ENCODE measurements at places on chromosomes 13 and 19.

- peak; percentile 2 for DNase-seq
Observed at GRCh38 chr13:20609145-20609544, 42.2 kb downstream of the IFT88 start.

DNA sequence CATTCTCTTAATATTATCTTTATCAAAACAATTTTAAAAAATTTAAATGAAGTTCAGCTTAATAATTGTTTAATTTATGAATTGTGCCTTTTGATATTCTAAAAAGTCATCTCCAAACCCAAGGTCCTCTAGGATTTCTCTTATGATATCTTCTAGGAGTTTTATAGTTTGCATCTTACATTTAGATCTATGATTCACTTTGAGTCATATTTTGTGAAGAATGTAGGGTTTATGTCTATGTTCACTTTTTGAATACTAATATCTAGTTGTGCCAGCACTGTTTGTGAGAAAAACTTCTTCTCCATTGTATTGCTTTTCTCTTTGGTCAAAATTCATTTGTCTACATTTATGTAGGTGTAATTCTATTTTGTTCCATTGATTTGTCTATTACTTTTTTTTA lies 1068.4 kb upstream of the SPRY2 start:
- no peak for DNase-seq

DNA sequence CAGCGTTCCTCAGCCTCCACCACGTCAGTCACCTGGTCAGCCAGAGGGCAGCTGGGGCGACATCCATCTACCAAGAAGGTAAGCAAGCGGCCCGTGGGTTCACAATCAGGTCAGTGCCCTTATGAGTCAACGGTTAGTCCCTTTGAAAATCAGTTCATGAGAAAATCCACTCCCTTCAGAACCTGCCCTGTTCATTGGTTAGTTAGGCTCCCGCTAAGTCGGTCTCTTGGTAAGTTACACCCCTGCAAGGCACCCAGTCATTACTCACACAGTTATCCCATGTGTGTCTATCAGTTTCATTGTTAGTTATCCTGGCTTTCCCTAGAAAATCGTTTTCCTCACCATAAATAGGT lies 564 bp downstream of the SIGLECL1 start:
- no peak for DNase-seq

DNA sequence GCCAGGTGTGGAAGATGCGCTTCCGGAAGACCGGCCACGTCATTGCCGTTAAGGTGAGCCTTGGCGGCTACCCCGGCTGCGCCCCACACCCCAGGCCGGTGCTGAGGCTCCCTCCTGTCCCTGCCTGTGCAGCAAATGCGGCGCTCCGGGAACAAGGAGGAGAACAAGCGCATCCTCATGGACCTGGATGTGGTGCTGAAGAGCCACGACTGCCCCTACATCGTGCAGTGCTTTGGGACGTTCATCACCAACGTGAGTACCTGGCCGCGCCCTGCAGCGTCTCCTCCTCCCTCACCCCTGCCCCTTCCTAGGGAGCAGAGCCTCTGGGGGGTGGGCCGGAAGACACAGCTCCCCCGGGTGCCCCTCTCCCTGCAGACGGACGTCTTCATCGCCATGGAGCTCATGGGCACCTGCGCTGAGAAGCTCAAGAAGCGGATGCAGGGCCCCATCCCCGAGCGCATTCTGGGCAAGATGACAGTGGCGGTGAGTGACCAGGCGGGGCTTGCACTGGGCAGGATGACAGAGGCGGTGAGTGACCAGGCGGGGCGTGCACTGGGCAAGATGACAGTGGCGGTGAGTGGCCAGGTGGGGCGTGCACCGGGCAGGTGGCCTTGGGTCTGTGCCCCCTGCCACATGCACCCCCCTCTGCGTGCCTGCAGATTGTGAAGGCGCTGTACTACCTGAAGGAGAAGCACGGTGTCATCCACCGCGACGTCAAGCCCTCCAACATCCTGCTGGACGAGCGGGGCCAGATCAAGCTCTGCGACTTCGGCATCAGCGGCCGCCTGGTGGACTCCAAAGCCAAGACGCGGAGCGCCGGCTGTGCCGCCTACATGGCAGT lies 4.1 kb upstream of the TGFBR3L start:
- no peak for DNase-seq

DNA sequence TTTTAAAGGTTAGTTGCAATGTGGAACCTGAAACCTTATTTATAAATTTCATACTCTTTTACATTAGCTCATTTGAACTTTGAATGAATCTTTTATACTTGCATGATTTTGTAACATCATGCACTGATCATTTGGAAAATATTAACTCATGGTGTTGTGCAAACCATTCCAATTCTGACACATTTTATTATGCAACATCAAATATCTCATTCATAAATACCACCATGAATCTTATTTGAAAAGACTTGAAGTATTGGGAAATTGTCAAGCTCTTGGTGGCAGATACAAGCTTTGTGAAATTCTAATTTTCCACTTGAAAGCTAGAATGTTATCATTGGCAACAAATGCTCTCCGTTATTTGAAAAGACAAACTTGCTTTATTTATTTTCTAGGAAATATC lies 379.9 kb upstream of the PCDH20 start:
- DNase-seq = no peak

DNA sequence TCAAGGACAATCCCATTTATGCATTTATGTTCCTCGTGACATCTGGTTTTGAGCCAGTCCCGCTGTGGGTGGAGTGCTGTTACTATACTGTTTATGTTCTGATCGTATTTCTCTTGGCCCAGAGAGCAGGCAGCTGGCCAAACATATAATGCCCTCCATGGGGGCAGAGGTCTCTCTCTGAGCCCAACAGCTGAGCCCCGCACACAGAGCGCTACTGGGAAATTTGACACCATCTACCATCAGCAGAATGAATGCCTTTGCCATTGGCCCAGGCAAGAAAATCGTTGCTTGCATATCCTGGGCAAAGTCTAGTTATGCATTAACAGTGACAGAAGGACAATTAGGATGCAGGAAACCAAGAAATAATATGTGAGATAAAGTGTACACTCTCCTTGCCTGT lies 126.8 kb upstream of the CACNA1A start:
- DNase-seq = peak; percentile 9

DNA sequence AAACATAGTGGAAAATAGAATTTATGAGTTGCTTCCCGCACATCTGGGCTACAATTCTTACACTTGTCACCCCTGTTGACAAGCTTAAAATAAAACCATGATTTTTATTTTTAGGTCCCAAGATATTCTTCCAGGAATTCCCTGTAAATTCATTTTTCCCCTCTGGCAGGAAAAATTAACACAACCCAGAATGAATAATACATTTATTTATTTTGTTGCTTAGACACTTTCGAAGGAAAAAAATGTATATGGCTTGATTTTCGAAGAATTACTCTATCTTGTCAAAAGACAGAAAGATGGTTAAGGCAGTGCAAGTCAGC lies 74.4 kb downstream of the LHFPL6 start:
- DNase-seq = no peak

DNA sequence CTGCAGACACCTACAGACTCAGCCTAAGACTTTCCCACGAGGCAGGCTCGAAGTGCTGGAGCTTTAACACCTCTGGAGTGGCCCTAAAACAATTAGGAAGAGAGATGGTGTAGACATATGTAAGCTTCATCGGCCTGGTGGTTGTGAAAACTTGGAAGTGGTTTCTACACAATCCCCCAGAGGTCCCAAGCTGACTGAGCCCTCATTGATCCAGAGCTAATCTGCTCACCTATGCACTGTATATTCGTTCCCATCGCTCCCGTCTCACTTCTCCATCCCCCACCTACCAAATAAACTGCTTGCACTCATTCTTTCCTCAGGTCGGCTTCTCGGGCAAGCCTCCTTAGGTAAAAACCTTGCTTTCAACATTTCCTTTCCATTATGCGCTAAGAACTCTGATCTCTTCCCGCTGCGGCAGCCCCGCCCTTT lies 767 bp upstream of the ZNF793 start:
- DNase-seq = no peak

- no peak for DNase-seq
Observed at GRCh38 chr19:17061691-17062090, 13.6 kb downstream of the HAUS8 start.

DNA sequence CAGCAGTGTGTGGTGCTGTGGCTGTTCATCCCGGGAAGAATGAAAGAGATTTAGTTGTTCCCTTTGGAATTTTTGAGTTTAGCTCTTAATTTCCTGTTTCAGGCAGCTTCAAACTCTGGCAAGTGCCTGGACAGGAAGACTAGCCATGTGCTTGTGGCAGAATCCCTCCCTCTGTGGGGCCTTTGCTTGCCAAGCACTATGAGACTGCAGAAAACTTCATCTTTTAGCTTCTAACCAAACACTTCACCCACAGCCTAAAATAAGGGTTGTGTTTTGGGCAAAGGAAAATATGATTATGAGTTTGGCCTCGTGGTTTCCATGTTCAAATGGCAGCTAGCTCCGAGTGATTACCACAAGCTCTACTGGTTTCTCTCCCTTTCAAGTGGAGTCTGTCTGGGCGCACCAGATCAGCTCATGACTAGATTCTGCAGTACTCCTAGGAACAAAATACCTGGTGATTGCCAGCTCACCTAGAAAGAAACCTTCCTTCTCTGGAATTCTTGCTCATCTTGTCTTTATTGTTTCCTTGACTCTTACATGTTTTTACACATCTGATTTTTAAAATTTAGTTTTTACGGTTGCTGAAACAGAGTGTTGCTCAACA lies 707.5 kb downstream of the SLITRK6 start:
- no peak for DNase-seq

GRCh38 chr13:68439817-68440216 lies 1209.7 kb upstream of the PCDH9 start:
- DNase-seq = no peak

DNA sequence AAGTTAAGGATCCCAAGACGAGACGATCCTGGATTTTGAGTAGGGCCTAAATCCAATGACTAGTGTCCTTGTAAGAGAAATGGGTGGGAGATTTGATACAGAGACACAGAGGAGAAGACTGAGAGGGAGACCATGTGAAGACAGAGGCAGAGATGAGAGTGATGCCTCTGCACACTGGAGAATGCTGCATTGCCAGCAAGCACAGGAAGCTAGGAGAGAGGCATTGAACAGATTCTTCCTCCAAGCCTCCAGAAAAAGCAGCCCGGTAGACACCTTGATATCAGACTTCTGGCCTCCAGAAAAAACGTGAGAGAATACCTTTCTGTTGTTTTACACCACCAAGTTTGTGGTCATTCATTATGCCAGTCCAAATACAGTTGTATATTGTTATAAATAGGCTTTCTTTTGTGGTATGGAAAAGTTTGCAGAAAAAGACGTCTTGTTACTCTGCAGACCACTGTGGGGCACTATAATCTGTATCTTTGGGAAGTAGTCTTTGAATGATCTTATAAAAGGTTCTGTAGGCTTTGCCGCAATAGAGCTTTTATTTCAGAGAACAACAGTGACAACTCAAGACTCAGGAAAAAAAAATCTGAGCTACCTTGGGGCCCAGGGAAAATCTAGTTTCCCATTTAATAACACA lies 17.9 kb upstream of the RFC3 start:
- peak; percentile 10 for DNase-seq

DNA sequence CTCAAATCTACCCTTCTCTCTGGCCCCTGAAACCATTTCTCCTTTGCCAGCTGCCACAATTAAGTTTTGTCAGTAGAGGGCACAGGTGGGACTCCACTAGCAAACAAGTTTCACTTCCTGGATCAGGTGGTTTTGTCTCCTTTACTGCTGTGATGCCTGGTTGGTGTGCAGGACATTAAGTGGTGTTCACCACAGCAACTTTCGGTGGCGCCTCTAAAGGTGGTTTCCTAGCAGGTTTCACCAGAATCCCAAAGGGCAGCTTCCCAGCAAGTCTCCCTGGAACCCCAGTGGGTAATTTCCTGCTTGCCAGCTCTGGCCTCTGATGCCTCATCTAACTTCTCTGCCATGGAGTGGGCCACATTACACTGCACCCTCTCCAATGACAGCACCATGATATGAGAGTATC lies 16.6 kb downstream of the MED4 start:
- no peak for DNase-seq

GRCh38 chr13:40772765-40773473 lies 1.9 kb upstream of the MRPS31 start:
- DNase-seq = no peak

DNA sequence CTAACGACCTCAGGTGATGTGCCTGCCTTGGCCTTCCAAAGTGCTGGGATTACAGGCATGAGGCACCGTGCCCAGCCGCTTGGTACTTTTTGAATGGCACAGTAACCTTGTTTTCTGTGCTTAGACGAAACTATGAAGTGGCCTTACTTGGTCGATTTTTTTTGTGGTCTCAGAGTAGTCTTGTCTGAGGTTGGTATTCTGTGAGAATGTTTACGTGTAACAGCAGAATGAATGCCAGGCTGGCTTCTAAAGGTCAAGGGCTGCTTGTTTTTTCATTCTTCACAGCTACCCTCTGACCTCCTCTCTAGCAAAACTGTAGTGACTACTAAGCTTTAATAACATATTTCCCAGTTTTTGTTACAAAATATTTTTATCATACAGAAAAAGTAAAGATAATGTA lies 313.3 kb downstream of the GPC6 start:
- DNase-seq = no peak

DNA sequence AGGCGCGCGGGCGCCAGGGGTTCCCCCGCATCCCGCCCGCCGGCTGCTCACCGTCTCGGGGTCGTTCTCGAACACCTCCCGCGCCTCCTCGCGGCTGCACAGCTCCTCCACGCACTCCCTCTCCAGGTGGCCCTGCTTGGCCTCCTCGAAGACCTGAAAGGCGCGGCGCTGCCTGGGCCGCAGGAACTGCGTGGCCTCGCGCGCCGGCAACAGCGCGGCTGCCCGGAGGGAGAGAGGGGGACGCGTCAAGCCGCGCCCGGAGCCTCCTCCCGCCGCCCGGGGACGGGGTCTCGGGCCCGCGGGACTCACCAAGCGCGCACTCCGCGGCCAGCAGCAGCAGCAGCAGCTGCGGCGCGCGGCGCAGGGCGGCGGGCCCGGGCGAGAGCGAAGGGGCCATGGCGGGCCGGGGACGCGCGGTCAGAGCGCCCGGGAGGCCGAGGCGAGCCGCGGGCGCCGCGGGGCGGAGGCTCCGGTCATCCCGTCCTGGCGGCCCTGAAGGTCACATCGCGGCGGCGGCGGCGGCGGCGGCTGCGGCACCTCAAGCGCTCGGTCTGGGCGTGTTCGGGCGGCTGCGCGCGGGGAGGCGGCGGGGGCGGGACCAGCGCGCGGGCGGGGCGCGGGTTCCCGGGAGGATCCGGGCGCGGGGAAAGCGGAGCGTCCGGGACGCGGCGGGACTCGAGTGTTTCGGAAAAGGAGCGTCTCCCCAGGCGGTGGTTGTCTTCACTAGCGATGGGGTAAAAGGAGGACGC lies at the start of gene GAS6:
Gene GAS6 (minus strand): TSS at position 553 of the 749 bp plus-strand sequence. CDS start 156 bp downstream, at position 397.
- no peak for DNase-seq

DNA sequence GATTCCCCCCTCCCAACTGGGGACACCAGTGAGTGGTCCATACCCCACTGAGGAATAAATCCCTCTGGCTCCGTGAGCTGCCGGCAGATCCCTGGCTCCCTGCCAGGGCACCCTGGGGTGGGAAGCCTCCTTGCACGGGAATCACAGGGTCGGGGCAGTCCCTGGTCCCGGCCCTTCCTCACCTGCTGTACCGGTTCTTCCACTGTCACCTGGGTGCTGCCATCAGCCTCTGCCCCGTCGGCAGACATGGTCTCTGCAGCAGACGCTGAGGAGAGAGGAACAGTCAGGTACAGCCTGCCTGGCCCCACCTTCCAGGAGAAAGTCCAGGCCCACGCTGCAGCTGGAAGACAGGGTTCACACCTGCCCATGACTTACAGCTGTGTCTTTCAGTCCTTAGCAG lies 6.3 kb downstream of the PLIN3 start:
- DNase-seq = no peak

All from AG04449 (cell line).